ENCODE measurements at places on chromosomes 1 and 21.
A peak's percentile ranks its signal among the peaks of the same experiment; 100 is the strongest.

DNA sequence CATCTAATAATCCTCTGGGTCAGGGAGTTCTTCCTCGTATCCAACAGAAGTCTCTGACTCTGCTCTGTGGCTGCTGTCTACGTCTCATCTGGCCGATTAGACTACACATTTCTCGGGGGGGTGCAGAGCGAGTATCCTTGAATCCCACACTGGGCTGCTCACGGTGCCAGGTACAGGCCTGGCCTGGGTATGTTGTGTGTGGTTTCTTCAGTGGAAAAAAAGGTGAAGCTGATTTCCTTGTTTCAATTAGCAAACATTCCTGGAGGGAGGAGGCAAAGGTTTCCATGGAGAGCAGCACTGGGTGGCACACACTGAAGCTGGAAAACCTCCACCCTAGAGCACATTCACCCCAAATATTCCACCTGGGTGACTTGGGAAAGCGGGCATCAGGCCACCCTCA lies 2.0 kb upstream of the RAB7B start:
- DNase-seq = peak; percentile 50

- no peak for DNase-seq
Observed at GRCh38 chr1:10882069-10882468, 85.6 kb upstream of the CASZ1 start.

GRCh38 chr1:115727706-115728249 lies 40.7 kb downstream of the CASQ2 start:
- peak; percentile 19 for DNase-seq

GRCh38 chr1:200082329-200082728 lies 54.8 kb downstream of the NR5A2 start:
- DNase-seq = no peak

GRCh38 chr1:35924838-35925237 lies 6.1 kb upstream of the AGO3 start:
- no peak for DNase-seq

GRCh38 chr1:116185161-116185701 lies 74.0 kb downstream of the MAB21L3 start:
- no peak for DNase-seq

DNA sequence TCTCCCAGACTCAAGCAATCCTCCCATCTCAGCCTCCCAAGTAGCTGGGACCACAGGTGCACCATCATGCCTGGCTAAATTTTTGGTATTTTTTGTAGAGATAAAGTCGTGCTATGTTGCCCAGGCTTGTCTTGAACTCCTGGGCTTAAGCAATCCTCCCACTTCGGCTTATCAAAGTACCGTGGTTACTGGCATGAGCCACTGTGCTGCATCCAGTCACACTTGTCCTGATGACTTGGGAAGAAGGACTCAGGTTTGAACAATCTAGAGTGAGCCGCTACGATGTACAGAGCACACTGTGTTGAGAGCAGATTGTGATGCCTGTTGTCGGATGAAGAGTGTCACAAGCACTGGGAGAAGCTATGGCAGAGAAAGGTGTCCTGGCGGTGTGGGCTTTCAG lies 27.2 kb downstream of the RNF187 start:
- no peak for DNase-seq

DNA sequence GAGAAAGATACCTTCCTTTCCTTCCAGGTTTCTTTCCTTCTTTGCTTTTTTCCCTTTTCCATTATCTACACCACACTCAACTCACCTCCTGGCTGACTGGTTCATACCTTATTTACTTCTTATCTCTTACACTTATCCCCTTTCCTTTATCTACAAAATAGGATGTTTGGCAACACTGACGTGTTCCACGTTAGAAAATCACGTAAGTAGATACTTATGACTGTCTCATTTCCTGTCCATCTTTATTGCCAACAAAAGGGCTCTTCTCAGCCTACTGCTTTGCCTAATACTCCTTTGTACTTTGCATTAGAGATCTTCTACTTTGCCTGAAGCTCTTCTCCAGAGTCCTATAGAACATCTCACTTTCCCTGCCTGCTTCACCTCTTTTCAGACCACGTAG lies 25.1 kb downstream of the SYNJ1 start:
- peak; percentile 95 for DNase-seq

- no peak for DNase-seq
Observed at GRCh38 chr1:67564193-67564592, 120.8 kb upstream of the GADD45A start.

GRCh38 chr21:36596174-36596573 lies 102.7 kb upstream of the SIM2 start:
- DNase-seq = no peak

DNA sequence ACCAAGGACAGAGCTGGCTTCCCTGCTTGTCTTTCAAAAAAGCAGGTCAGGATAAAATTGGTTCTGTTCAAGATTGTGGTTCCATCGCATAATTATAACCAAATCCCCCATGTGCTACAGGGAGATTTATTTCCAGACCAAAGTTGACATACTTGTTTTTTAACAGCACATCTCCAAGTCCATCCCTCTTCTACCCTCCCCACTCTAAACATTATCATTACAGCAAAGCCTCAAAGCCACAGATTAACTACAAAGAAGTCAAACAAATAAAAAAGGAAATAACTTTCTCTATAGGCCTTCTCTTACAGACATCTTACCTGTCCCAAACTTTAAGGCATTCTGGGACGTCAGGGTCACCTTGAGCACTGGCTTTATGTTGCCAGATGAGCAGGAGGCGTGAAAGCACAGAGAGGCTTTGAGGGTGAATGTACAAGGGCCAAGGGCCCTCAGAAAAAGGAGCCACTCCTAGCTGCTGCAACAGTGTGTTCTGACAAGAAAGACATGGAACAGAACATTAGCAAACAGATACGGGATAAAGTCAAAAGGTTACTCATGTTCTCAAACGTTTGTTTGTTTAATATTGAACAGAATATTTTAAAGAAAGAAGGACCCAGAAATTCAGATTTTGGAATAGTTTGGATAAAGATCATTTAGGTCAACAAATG lies 31.2 kb downstream of the UBR4 start:
- DNase-seq = no peak

GRCh38 chr1:7398982-7399381 lies 372.1 kb upstream of the VAMP3 start:
- DNase-seq = no peak

DNA sequence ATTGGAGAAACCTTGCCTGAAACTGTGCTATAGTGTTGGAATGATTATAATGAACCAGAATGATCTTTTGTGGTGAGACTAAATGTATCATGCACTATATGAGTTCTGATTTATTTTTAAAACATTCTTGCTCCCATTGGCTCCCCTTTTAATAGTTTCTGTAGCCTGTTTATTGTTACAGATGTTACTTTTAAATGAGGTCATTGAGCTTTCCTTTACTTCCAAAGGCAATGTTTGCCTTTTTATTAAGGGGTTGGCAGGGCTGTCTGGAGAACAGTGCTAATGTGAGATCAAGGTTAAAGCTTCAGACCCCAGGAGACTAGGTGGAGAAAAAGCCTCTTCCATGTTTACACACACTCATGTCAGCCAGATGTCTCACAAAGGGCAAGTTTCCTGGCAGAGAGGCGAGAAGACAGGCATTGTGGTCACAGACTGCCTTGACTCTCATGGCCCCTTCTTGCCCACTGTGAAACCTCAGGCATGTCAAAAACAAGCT lies 120.6 kb upstream of the RAVER2 start:
- DNase-seq = no peak

- no peak for DNase-seq
Observed at GRCh38 chr1:111739925-111740765, 950 bp upstream of the INKA2 start.

- DNase-seq = no peak
Observed at GRCh38 chr1:247291833-247292561, 36.1 kb downstream of the VN1R5 start.

GRCh38 chr1:149995927-149996326 lies 14.6 kb downstream of the OTUD7B start:
- DNase-seq = peak; percentile 66

GRCh38 chr1:228172591-228173527 lies 7.3 kb downstream of the IBA57 start:
- DNase-seq = no peak

GRCh38 chr1:89259283-89259971 lies 13.2 kb downstream of the GBP5 start:
- no peak for DNase-seq

DNA sequence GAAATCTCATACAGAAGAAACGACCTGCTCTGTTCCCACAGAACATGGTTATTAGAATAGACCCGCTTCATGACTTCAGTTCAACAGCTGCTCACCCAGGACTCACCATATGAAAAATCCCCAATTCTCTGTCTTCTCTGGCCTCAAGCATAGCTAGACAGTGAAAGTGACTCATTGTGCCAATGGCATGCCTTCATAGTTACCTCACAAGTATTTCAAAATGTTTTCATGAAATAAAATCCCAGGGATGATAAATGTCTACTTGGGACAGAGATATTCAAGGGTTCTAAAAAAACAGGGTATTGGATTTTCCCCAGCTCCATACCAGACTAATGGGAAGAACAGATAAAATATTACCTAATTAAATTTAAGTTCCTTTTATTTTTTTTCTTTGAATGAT lies 82.3 kb downstream of the NOTCH2 start:
- peak; percentile 93 for DNase-seq

- no peak for DNase-seq
Observed at GRCh38 chr1:115082949-115083348, 6.4 kb downstream of the TSPAN2 start.

- no peak for DNase-seq
Observed at GRCh38 chr1:241253471-241253870, 103.5 kb downstream of the RGS7 start.

- DNase-seq = no peak
Observed at GRCh38 chr1:171984262-171984661, 143.0 kb downstream of the DNM3 start.

DNA sequence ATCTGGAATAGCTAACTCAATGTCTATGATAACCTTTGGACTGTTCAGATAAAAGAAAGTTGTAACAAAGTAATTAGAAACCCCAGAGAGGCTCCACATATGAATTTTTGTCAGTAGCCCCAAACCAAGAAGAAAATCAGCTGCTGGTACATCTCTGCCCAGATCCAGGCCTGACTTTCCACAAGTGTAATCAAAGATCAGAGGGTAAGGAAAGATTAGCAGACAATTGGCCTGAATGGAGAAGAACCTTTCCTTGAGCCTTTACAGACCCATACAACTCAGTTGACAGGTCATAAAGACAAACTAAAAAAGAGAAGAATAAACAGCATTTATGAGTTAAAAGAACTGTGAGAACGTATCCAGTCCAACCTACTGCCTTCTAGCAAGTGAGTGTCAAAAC lies 366.7 kb upstream of the PKN2 start:
- no peak for DNase-seq

DNA sequence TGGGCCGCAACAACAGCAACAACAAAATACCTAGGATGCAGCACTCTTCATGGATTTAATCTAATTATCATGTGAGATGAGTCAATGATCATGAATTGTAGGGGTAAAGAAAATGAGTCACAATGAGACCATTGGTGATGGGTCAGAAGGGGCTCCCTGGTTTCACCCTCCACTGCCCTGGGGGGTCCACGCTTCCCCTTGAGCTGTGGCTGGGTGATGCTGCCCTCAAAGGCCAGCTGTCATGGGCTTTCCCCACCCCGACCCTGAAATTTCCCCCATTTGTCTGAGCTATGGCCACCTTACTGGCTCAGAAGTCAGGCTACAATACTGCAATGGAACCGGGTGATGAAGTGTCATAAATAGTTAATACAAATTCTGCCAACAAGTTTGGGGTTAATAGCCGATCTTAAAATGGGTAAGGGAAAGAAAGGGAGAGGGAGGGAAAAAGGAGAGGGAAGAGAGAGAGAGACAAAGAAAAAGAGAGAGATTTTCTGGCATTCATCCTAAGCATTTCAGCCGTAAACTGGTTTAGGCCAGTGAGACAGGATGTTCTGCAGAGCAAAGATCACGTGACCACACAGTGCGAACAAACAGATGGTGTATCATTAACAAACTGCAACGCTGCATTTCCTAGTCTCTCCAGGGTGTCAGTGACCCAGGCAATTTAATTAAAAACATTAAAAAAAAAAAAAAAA lies 143.4 kb upstream of the ERRFI1 start:
- DNase-seq = peak; percentile 33

- DNase-seq = peak; percentile 73
Observed at GRCh38 chr1:51520700-51521248, 1.7 kb upstream of the EPS15 start.

DNA sequence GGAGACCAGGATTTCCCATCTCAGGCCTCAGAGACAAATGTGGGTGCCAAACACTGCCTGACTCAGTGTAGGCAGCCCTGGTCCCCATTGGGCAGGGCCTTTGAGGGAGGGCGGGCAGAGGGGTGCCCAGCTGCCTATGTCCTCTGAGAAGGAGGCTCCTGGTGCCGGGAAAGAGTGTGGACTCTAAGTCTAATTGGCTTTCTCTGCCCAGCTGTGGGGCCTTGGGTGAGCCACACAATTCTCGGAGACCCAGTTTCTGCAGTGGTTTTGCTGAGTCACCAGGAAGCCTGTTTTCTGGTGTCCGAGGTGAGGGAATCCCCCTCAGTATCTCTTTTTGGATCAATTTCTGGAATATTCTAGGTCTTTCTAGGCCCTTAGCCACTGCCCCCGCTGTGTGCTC lies 35.3 kb upstream of the ACTL8 start:
- peak; percentile 15 for DNase-seq

- DNase-seq = no peak
Observed at GRCh38 chr1:225820522-225821120, 10.7 kb downstream of the EPHX1 start.

- no peak for DNase-seq
Observed at GRCh38 chr1:98340511-98340910, 321.0 kb upstream of the SNX7 start.

DNA sequence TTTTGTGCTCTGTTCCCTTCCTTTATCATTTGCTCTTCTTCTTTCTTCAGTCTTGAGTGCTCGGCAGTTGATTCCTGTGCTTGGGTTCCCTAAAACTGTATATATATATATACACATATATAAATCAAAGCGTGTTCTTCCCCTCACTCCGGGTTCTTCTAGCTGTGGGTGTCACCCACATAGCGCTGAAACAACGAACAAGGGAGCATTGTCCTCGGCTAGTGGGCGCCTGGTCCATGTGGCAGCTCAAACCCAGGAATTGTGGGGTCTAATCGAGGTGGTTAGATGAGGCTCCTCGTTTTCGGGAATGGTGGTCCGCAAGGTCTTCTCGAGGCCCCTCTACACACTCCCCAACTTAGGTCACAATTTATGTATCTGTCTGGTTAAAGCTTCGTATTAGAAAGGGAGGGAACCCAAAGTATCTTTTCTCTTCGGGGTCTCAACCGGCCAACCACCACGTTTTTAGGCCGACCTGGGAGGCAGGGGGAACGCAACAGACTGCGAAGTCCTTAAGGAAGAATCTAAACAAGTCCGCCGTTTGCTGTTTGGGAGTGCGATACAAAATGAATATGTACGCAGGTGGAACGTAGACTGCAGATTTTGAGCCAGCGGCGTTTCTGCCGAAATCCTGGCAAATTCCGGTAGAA lies 504 bp upstream of the SDHC start:
- no peak for DNase-seq

DNA sequence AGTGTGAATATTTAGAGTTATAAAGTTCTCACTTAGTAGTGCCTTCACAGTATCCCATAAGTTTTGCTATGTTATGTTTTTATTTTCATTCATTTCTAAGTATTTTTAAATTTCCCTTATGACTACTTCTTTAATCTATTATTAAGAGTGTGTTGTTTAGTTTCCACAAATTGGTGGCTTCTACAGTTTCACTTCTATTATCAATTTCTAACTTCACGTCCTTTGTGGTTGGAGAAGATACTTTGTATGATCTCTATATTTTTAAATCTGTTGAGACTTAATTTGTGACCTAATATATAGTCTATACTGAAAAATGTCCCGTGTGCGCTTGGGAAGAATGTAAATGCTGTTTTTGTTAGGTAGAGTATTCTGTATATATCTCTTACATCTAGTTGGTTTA lies 11.7 kb downstream of the CHIA start:
- DNase-seq = no peak

GRCh38 chr1:38953433-38953860 lies 11.8 kb upstream of the RHBDL2 start:
- peak; percentile 61 for DNase-seq
